ENCODE measurements at places on chromosomes 1 and 21.

DNA sequence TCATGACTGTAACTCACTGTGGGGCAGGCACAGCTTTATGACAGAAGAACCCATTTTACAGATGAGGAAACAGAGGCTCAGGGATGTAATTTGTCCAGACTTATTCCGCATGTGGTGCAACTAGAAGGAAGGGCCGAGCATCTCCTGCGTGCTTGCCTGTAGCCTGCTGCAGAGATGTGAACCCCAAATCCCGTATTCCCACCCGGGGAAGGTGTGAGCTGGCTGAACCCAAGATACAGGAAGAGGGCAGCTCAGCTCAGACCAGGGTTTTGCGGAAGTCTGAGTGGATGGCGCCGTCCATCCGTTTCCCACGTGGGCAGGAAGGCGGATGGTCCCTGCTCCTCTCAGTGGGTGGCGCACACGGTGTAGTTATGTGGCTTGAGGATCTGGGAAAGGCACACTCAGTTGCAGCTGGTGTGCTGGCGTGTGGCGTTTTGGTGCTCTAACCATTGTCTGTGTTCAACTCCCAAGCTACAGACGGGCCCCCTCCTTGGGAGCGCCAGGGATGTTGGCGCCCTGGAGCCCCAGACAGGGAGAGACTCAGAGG is 1.2 kb downstream of the CROCC start:
- DNase-seq, result no peak

DNA sequence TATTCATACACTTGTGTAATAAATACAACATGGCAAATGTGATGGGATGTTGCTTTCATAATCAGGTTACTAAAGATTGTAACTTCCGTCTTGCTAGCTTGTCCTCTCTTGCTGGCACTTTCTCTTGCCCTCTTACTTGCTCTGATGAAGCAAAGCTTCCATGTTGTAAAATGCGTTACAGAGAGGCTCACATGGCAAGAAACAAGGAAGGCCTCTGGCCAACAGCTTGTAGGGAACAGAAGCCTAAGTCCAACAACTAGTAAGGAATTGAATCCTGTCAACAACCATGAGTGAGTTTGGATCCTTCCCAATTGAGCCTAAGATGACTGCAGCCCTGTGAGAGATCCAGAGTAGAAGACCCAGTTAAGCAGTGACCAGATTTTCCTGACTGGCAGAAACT is 15.4 kb downstream of the TMED5 start:
- DNase-seq, result no peak

GRCh38 chr1:18948048-18948912 is 8.2 kb downstream of the IFFO2 start:
- peak; percentile 71 for DNase-seq

DNA sequence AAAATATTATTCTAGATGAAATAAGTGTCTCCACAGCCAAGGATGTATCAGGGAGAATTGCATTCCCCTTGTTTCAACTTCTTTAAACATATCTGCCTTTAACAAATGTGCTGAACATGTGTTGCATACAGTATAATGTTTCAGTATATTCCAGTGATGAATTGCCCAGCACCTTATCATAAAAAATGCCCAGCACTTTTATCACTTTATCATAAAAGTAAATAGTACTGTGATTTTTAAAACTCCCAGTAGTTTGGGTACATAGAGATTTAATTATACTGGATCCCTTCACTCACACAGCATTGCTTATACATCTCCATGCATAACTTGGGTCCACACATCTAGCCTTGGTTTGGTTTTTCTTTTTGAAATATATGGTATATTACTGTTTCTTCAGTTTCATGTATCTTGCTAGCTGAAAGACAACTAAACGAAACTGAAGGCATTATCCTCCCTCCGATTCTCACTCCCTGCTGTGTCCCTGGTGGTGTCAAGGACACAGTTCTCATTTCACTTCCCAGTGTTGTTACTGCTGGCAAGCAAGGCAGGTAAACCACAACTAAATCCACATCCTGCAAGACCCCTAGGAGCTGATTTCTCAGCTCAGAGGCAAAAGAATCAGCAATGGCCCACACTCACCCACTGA is 118.2 kb upstream of the SLC44A3 start:
- DNase-seq, result no peak

GRCh38 chr1:203369666-203370065 is 18.7 kb upstream of the FMOD start:
- no peak for DNase-seq

DNA sequence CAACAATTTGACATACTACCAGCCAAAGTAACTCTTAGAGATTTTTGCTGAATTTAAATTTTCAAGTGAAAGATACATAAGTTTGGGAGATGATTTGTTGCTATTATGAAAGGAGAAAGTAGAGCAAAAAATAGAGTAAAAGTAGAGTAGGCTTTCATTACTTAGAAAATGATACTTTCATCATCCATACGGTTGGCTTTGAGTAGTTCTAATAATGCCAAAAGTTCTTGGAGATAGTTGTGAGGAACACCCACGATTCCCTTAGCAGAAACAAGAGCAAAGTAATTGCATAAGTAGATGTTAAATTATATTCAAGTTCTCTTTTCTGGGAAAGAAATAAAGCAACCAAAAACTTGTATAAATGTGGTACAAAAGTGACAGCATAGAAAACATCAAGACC is 95.0 kb upstream of the VAV3 start:
- DNase-seq, result no peak

DNA sequence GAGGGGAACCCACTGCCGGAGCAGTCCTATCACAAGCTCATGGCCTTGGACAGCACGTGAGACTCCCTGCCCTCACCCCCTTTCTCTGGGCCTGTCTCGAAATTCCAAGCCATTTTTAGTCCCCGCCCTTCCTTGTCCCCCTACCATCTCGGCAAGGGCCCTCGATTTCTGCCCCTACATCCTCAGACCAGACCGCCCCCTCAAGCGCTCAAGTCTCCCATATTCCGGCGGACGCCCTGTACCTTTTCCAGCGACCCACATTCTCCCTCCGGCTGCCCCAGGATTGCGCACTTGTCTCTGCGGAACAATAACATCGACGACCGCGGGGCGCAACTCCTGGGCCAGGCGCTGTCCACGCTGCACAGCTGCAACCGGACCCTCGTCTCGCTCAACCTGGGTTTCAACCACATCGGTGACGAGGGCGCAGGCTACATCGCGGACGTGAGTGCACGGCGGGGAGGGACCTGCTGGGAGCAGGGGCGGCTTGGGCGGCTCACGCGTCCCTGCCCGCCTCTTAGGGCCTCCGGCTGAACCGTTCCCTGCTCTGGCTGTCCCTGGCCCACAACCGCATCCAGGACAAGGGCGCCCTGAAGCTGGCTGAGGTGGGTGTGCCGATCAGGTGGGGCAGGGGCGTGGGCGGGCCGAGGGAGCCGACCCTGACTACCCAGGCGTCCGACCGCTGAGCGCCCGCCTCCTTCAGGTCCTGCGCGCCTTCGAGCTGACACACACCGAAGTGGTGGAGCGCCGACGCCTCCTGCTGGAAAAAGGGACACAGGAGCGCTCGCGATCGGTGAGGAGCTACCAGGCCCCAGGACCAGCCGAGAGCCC is 7.0 kb downstream of the LRRC71 start:
- peak; percentile 89 for DNase-seq

GRCh38 chr1:153791648-153792253 is 16.5 kb downstream of the SLC27A3 start:
- peak; percentile 31 for DNase-seq

GRCh38 chr1:172322219-172323061 is 98.0 kb upstream of the C1orf105 start:
- DNase-seq, result peak; percentile 72

DNA sequence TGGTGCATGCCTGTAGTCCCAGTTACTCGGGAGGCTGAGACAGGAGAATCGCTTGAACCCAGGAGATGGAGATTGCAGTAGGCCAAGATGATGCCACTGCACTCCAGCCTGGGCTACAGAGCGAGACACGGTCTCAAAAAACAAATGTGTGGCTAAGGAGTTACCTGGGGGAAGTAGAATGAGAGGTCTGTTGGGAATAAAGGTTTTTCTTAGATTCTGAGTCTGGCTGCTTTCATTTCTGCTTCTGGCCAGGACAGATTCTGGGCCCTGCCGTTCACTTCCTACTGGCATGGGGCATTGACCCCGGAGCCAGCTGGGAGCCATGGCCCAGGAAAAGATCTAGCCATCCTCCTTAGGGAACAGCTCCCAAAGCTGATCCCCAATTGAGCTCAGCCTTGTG is 420 bp upstream of the DCDC2B start:
- no peak for DNase-seq
